CD4-positive, alpha-beta T cell treated with Interleukin-1 beta for 1 hour (primary cell): ENCODE measurements at places on chromosomes 4 and X.

DNA sequence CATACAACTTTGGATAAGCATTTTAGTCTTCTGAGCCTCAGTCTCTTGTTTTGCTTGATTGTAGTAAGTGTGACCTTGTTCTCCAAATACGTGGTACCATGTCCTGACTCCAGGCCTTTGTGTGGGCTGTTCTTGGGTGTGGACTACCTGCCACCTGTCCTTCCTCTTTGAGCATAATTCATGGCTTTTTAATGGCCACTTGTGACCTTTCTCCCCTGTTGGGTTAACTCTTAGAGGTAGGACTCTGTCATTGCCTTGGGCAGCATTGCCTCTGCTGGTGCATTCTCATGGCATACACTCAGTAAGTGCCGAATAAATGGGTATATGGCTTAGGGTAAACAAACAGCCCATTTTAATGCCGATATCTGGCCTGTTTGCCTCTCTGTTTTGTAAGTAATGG lies 3.0 kb downstream of the NSD2 start:
- DNase-seq = no peak

- DNase-seq = peak; percentile 27
Measured at GRCh38 chr4:185811509-185812364, at the start of gene SORBS2. TSS of gene SORBS2 (minus strand) at chr4:185812194. CDS start at chr4:185690571, 121,623 bp downstream.

GRCh38 chrX:110210417-110211139 lies 107.3 kb downstream of the AMMECR1 start:
- DNase-seq = no peak

GRCh38 chrX:79412972-79413371 lies 45.8 kb upstream of the ITM2A start:
- DNase-seq = no peak

DNA sequence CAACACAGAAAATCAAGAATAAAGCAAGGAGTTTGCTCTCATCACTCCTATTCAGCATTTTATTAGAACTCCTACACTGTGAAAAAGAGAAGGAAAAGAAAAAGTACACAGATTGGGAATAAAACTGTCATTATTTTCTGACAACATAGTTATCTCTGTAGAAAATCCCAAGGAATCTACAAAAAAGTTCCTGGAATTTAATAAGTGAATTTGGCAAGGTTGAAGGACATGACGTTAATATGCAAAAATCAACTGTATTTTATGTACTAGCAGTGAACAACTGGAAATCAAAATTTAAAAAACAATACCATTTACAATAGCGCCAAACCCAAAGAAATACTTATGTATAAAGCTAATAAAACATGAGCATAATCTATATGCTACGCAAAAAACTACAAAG lies 26.3 kb downstream of the CHIC2 start:
- DNase-seq = no peak
